LoVo (cell line): ENCODE measurements at places on chromosomes 2 and 18.

- DNase-seq: no peak
Measured at GRCh38 chr18:68676913-68677312, 38.0 kb downstream of the TMX3 start.

DNA sequence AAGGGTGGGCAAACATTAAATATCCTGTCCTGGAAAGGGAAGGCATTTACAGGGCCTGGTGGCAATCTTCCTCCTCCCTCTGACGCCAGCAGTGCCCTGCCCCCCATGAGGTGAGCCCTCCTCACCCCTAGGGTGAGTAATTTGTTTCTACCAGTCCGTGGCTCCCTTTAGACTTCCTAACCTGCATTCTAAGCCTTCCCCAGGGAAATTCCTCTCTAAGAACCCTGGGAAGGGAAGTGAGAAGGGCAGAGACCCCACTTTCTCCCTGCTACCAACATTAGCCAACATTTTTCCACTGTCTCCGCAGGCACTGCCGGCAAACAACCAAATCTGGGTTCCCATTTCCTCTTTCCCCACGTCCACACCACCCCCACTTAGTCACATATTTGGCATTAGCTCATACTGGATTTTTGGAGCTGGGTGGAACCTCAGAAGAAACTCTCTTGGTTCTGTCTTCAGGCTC lies 69.3 kb downstream of the NRP2 start:
- DNase-seq: no peak

GRCh38 chr2:134943540-134943939 lies 24.9 kb downstream of the CCNT2 start:
- no peak for DNase-seq

DNA sequence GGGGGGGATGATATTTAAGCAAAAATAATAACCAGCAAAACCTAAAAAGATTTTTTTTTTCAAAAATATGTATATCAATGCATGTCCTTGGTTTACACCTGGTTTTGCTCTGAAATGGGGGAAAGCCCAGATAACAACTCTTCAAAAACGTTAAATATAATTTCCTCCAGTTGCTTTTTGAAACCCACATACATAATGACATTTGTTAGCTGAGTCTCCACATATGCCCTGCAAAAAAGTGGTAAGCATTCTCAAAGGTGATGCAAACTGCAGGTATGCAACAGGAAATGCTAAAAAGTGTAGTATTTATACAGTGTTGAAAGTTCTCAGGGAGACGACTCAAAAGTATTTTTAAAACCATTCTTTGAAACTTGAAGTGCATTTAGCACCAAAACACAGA lies 258.6 kb downstream of the ZEB2 start:
- DNase-seq: no peak

GRCh38 chr2:232750135-232750671 lies 26.2 kb downstream of the KCNJ13 start:
- no peak for DNase-seq

GRCh38 chr2:10171006-10171800 lies 48.7 kb downstream of the RRM2 start:
- no peak for DNase-seq

DNA sequence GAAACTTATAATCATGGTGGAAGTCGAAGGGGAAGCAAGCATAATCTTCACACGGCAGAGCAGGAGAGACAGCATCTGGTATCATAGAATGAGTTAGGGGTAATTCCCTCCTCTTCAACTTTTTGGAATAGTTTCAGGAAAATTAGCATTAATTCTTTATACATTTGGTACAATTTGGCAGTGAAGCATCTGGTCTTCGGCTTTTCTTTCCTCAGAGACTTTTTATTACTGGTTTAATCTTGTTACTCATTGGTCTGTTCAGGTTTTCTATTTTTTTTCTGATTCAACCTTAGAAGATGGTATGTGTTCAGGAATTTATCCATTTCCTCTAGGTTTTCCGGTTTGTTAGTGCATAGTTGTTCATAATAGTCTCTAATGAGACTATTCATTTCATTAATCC lies 39.7 kb upstream of the ABCA12 start:
- no peak for DNase-seq

- DNase-seq: no peak
Measured at GRCh38 chr18:5543036-5543680, 639 bp downstream of the EPB41L3 start.

- no peak for DNase-seq
Measured at GRCh38 chr18:63299837-63300745, 19.5 kb downstream of the BCL2 start.

- DNase-seq: no peak
Measured at GRCh38 chr2:70962885-70963878, 15.2 kb upstream of the ANKRD53 start.

GRCh38 chr2:8659092-8659734 lies 22.6 kb upstream of the ID2 start:
- no peak for DNase-seq

- no peak for DNase-seq
Measured at GRCh38 chr18:48955830-48956261, 5.1 kb upstream of the SMAD7 start.

- DNase-seq: no peak
Measured at GRCh38 chr2:110777531-110778311, 45.3 kb downstream of the ACOXL start.

- DNase-seq: no peak
Measured at GRCh38 chr18:32439802-32440201, 30.9 kb downstream of the GAREM1 start.

- DNase-seq: no peak
Measured at GRCh38 chr18:70296781-70297180, 7.9 kb downstream of the SOCS6 start.

DNA sequence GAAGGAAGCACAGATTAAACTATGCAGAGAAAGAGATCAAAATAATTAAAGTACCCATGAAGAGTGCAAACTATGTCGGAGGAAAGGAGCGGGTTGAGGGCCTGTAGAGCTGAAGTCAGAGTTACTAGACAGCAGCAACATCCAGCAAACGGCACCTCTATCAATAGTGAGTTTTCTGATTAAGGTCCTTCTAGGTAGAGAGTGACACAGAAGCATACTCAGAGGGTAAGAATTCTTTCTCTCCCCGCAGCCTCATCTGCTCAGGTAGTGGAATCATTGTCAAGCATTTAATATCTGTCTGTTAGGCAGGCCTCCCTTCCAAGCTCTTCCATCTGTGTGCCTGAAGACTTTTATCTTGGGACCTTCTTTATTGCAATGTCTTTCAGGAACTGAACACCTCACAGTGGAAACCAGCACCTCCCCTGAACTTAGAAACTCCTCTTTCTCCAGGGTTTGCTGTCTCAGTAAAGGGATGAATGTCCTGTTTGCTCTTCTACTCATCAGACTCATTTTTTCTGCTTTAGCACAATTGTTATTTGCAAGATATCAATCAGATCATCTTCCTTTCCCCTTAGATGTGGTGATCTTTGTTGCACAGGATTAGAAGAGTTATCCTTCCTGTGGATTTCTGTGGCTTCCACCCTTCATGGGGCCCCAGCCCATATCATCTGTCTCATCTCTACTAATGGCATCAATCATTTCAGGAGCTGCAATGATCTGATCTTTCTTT lies 28.8 kb downstream of the SP140 start:
- DNase-seq: no peak

DNA sequence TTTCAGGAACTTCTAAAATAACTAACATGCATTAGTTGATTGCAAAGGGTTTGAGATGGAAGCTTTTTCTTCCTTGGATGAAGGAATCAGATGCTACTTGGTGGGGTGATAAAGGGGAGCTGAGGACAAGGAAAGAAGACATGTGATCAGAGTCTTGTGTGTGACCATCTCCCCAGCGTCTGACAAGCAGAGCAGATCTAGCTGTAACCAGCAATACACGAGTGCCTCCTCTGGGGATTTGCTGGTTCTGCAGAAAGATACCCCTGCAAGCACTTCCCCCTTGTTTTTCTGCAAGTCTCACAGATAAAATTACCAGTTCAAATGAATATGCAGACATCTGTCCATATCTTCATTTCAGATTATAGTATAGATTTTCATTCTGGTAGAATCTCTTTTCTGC lies 2.7 kb downstream of the CDH7 start:
- peak; percentile 38 for DNase-seq

GRCh38 chr2:69997015-69997830 lies 35.8 kb upstream of the ASPRV1 start:
- DNase-seq: peak; percentile 50

GRCh38 chr2:174820361-174820760 lies 56.1 kb upstream of the CHRNA1 start:
- DNase-seq: no peak

- DNase-seq: no peak
Measured at GRCh38 chr2:144086965-144087364, 433.0 kb downstream of the ZEB2 start.

GRCh38 chr2:228599297-228599696 lies 417.8 kb upstream of the SPHKAP start:
- no peak for DNase-seq

- DNase-seq: no peak
Measured at GRCh38 chr2:7109533-7109885, 192.3 kb downstream of the RNF144A start.

DNA sequence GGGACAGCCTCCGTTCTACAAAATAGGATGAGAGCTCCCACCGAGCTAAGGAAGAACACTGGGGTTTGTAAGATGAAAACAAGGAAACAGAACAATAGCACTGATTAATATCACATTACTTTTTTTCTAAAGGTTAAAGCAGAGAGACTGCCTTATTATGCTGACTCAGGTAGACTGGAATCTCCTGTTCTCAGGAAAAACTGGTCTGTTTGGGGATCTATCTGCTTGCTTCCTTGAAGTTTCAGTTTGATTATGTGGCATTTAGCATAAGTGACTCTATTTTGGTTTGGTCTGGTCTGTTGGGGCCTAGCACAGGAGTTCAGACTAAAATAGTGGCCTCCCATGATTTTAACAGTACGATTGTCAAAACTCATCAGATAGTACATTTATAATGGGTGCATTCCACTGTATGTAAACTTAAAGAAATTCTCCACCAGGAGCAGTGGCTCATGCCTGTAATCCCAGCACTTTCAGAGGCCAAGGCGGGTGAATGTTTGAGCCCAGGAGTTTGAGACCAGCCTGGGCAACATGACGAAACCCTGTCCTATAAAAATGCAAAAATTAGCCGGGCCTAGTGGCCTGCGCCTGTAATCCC lies 64.1 kb upstream of the NDUFV2 start:
- no peak for DNase-seq

- no peak for DNase-seq
Measured at GRCh38 chr2:11577101-11577883, 43.4 kb downstream of the GREB1 start.

- no peak for DNase-seq
Measured at GRCh38 chr2:37784071-37784758, 112.8 kb upstream of the CDC42EP3 start.

GRCh38 chr18:10398571-10398970 lies 55.9 kb upstream of the APCDD1 start:
- DNase-seq: no peak

DNA sequence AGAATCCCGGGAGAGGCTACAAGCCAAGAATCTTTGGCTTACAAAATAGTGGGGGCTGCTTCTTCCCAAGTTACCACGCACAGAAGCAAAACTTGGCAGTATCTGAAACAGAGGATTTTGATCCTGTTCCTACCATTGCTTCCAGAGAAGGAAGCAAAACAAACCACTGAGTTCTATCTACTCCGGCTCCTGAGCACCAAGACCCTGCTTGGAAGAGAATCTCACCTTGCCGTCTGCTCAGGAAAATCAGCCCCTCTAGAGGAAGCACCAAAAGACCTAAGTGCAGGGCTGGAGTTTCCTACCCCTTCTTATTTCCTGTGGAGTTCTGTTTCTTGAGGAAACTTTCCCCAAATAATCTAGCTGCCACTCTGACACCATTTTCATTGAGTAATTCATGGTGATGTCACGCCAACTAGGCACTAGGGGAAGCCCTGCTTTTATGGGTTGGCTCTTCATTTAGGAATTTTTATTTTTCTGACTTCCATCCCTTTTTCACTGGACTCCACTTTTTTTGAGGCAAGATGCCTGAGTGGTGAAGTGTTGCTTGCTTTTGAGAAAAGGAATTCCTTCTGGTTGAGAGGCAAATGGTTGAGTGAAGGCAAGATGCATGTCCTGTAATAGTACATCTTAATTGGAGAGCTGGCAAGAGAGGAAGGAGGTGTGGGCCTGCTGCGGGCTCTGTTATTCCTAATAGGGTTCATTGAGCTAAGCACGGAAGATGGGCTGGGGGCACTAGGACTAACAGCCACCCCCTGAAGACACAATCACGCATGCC lies 36.8 kb upstream of the EML4 start:
- DNase-seq: no peak

- DNase-seq: no peak
Measured at GRCh38 chr2:60480089-60480773, 73.2 kb downstream of the BCL11A start.

GRCh38 chr18:67854340-67854739 lies 337.8 kb upstream of the DSEL start:
- no peak for DNase-seq

- no peak for DNase-seq
Measured at GRCh38 chr18:45764000-45764686, 40.2 kb downstream of the SLC14A1 start.

- no peak for DNase-seq
Measured at GRCh38 chr2:44205169-44205568, 36.5 kb downstream of the PPM1B start.

- no peak for DNase-seq
Measured at GRCh38 chr2:144041612-144042011, 478.3 kb downstream of the ZEB2 start.

DNA sequence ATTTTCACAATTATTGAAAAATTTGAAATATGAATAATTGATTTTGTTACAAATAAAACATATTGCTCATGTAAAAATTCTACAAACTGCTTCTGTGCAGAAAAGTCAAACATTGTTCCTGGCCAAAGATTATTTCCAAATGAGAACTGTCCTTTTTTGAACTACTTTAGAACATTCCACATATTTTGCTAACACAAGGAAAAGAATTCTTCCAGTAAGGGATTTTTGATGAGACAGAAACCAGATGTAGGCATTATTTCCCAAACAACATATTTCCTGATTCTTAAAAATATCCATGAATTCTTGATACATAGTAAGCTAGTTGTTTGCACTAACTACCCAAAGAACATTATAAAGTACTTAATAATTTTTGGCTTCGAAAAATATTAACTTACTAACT lies 715.2 kb downstream of the CCDC85A start:
- no peak for DNase-seq

- no peak for DNase-seq
Measured at GRCh38 chr2:238528953-238529781, 102.4 kb downstream of the ASB1 start.

DNA sequence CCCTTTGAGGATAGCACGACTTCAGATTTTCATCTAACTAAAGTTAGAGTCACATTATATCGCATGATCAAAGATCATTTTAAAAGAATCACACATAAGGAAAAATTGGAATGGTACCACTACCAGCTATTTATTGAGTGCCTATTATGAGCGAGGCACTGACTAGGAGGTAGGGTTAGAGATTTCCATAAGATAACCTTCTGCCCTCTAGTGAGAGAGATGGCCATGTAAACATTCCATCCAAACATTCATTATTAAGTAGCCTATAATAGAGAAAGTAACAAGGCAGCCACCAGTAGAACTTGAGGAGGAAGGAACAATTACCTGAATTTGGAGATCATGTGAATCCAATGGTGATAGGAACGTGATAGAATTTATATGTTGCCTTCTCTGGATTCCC lies 25.4 kb upstream of the GLS start:
- no peak for DNase-seq
